Transverse colon (tissue), 4 donors: ENCODE measurements at places on chromosomes 11 and 22. TPM values are rescaled to one million over a fixed set of nuclear protein-coding genes. Genes with fewer than 3 reads are reported as not detected.

DNA sequence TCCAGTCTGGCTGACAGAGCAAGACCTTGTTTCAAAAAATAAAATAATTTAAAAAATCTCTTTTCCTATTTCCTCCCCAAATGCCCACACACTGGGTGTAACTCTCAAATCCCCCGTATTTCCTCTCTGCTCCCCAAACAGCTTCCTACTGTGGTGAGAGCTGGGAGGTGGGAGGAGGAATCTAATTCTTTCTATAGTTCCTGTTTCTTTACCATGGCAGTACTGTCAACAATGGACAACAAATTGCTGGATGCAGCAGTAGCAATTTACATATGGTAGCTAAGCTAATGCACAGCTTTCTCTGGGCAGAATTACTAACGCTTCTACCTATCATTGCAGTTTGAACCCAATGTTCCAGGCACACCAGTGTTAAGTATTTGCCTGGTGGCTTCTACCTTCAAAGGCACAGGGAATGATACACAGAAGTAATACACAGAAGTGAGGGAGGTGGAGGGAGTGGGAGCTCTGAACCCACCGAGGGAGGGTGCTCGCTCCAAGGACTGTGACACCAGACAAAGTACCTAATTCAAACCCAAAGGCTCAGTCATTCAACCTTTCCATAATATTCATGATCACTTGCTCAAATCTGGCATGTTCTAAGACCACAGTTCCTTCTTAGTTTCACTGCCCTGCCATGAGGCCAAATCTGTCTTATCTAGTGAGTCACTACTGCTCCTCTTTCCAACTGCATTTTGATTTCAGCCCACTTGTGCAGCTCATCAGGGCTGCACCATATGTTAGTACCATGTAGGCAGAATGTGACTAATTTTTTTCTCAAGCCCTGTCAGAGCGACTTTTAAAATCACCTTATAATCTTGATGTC is 37.9 kb downstream of the CELF1 start:
- H3K4me1 ChIP-seq = peaks cover 90% of the 10 kb centered on the region
- H3K4me3 ChIP-seq = no peak overlapping the region
- H3K27ac ChIP-seq = no peak overlapping the region
- H3K27me3 ChIP-seq = no peaks in the 10 kb centered on the region
- no peak for DNase-seq

- H3K27ac ChIP-seq = no peak overlapping the region
- no peaks in the 10 kb centered on the region for H3K4me1 ChIP-seq
- H3K4me3 ChIP-seq = no peak overlapping the region
- no peaks in the 10 kb centered on the region for H3K27me3 ChIP-seq
- no peaks in the 10 kb centered on the region for H3K36me3 ChIP-seq
Observed at GRCh38 chr11:127640561-127641451, 640.2 kb upstream of the KIRREL3 start.

GRCh38 chr11:83033371-83033770 is 38.3 kb downstream of the RAB30 start:
- H3K27me3 ChIP-seq = no peaks in the 10 kb centered on the region
- peak overlapping the region; percentile 83 for H3K27ac ChIP-seq
- H3K4me3 ChIP-seq = peak overlapping the region; percentile 18
- no peak for DNase-seq
- H3K4me1 ChIP-seq = peaks cover 13% of the 10 kb centered on the region

DNA sequence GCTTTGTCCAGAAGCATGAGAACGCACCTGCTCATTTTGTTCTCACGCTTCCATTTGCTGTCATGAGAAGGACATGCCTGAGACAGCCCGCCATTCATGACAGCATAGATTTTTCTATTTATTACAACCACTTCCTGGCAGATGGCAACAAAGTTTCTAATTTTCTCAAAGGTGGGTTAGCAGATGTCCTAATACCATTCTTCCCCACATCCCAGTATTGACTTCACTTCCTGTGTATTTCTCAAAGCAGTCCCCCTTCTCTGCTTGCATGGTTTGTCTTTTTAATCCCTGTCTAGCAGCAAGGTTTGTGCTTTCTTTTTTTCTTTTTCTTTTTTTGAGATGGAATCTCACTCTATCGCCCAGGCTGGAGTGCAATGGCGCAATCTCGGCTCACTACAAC is 94.3 kb downstream of the ISX start:
- no peaks in the 10 kb centered on the region for H3K4me1 ChIP-seq
- DNase-seq = no peak
- H3K4me3 ChIP-seq = no peak overlapping the region
- no peak overlapping the region for H3K27ac ChIP-seq
- peaks cover 21% of the 10 kb centered on the region for H3K27me3 ChIP-seq

DNA sequence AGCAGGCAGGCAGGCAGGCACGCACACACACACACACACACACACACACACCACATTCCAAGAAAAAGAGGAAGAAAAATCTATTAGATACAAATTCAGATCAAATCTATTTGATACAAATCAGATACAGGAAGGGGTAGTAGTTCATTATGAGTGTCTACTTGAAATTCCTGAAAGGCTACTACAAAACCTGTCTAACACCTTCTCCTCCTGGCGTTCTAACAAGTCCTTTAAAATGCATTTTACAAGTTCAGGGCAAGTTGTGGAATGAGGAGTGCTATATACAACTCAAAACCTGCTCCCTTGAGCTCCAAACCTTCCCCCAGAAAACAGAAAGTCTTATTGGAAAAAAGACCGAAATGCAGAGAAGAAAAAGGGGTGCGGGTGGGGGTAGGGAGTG is 476 bp downstream of the ARHGAP32 start:
- DNase-seq = no peak
- H3K36me3 ChIP-seq = no peaks in the 10 kb centered on the region
- peaks cover 12% of the 10 kb centered on the region for H3K4me1 ChIP-seq
- peak overlapping the region; percentile 27 for H3K27ac ChIP-seq

Gene C22orf31
- total RNA-seq = not detected
